ENCODE measurements at places on chromosomes 2 and 18.

GRCh38 chr2:46984642-46985476 lies 69.3 kb upstream of the MCFD2 start:
- no peak for DNase-seq

DNA sequence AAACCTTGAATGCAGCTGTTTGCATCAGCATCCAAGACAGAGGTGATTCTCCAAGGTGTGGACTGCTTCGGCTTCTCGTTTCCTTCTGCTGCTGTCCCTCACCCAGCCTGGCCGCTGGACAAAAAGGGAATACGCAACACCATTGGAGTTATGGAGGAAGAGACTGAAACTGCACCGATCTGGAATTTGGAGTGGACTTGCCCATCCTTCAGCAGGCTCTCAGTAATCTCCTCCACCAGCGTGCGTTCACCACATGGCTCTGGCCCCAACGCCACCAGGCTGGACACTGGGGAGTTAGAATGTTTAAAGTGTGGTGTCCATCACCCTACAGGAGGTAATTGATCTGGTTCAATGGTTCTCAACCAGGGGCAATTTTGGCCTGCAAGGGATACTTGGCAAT lies 41.4 kb upstream of the ID2 start:
- no peak for DNase-seq

- no peak for DNase-seq
These were observed 149.3 kb downstream of the GALNT1 start for GRCh38 chr18:35730691-35731370.

DNA sequence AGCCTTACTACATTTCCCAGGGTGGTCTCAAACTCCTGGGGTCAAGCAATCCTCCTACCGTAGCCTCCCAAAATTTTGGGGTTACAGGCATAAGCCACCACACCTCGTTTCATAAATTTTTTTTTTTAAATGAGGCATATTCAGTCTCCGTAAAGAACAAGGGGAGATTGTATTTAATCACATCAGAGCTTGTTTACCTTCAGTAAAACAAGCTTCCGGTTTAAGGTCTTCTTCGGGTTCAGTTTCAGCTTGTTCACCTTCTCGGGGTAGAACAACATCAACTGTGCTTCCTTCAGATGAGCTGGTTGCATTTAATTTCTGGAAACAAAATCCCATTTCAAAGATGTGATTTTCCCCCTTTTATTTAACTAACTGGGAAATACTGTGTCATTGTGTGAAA lies 88.6 kb downstream of the SCN3A start:
- no peak for DNase-seq

DNA sequence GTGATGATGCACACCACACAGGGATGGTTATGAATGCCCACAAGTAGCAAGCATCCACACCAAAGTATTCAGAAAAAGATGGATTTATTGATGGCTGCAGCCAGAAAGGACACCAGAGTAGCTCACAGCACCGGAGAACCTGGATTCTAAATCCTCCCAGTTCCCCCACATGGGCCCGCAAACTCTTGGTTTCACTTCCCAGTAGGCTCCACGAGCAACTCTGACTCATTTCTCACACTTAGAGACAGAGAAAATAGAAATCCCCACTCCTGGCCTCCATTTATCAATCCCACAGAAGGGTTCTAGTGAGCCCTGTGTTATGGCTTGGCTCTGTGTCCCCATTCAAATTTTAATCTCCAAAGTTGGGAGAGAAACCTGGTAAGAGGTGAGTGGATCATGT lies 426.7 kb upstream of the MYT1L start:
- no peak for DNase-seq

DNA sequence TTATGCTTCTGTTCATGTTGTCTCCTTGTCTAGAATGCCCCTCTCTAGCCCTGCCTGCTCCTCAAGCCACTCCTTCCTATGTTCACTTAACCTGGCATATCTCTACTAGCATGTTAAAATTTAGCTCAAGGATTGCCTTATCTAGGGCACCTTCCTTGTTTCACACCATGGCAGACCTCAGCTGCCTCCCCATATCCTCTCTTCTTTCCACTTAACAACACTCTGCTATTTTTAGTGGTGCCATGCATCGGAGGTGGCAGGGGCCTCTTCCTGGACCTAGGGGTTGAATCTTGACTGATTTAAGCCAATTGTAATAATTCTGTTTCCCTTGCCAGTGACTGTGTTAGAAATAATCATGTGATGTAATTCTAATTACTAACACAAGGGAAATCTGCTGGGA lies 36.9 kb upstream of the FAM98A start:
- DNase-seq = no peak

DNA sequence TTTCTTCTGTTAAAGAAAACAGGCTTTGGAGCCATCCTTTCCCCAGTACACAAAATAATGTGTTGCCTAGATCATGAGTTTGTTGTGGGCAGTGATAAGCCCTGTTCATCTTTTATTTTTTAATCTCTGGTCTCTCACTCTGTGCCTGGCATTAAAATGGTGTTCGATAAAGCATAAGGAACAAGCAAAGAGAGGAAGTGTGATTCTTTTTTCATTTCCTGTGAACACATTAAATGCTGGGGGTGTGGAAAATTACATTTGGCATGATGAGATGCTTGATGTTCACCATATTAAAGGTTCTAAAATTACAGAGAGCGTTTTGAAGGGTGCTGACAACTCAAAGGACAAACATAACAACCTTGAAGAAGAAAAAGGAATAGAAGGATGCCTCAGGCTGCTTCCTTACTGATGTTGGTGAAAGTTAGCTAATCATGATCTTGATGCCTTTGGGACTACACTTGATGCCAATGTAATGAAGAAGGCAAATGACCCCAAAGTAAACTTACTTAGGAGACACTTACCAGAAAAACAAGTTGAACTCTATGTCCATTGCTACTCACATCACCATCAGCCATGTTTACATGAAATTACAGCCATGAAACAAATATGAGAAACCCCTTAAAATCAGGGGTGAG lies 33.0 kb downstream of the TMEFF2 start:
- no peak for DNase-seq

GRCh38 chr2:68039317-68039716 lies 23.5 kb downstream of the C1D start:
- DNase-seq = no peak

- no peak for DNase-seq
These were observed 77.6 kb downstream of the AP1S3 start for GRCh38 chr2:223759569-223760430.

- no peak for DNase-seq
These were observed 2.6 kb downstream of the GPR35 start for GRCh38 chr2:240627736-240628506.
